KG1 (cell line): ENCODE measurements at places on chromosomes 6 and 20.

DNA sequence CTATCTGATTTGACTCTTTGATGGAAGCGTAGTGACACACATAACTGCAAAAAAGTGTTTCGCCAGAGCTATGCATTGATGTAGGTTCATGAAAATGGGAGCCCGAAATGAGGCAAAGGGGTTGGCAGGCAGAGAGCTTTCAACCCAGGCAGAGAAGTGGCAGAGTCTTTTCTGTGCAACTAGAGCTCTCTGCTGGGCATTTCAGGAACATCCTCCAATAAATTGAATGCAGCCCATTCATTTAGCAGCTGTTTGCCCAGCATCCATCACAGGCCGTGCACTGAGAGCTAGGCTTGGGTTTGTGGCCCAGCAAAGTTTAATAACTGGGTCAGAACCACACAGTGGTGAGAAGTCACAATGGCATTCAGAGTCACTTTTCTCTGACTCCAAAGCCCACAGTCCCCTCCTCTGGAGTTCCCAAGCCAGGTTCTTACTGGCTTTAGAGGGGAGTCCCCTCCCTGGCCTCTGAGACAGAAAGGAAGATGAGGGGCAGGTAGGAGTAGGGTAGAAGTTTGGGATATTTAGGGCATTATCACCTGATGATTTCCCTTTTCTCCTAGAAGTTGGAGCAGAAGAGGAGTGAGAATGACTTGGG is 31.8 kb upstream of the ELMO2 start:
- DNase-seq, result no peak

GRCh38 chr6:12529364-12530019 is 187.1 kb upstream of the PHACTR1 start:
- no peak for DNase-seq

DNA sequence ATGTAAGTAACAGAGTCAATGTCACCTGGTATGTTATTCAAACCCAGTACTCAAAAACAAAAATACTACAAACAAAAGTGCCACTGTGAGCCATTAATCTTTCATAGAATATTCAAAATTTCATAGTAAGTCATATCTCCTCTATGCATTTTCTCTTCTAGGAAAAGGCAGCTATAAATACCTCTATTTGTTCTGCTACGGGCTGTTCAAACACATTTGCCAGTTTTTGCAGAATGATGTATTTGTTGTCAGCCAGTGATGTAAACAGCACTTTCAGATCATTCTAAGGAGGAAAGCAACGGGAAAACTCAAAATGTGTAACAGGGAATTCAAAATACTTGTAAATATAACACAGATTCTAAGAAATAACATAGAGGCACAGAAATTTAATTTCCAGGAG is 388.2 kb downstream of the SYNE1 start:
- no peak for DNase-seq

DNA sequence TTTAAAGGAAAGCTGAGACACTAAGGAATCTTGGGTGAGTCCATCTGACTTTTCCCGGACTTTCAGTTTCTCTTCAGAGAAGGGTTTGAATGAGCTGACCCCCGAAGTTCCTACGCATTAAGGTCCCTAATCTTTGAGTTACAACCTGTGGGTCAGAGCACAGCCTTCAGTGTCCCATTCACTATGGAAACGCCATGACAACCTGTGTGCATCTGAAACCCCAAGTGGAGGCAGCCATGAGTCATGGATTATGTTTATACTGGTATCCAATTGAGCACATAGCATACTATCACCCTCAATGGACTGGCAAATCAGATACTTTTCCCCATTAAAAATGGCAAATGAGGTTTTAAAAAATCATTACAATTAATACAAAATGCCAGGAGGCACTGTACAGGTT is 11.4 kb downstream of the MYLK4 start:
- no peak for DNase-seq

DNA sequence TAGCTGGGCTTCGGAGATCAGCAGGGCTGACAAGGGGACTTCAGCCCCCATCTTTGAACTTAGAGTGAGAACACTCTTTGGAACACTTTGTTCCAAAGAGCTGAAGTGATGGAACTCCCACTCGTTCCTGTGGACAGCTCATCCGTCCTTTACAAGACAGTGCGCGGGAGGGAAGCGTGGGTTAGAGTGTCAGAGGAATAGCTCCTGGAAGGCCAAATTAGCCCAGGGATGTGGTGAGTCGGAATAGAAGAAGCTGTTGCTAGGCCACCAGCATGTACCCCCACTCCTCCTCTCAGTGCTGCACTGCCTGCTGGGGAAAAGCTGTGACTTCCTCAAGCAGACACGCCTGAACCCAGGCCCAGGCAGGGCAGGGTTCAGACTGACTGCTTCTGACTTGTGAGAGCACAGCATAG is 1.7 kb downstream of the SDCBP2 start:
- DNase-seq, result no peak
